Stimulated activated CD4-positive, alpha-beta T cell treated with anti-CD3 and anti-CD28 coated beads, Interleukin-2, amount 100 ng/mL, for 24 hours (primary cell): ENCODE measurements at places on chromosomes 4 and X.

GRCh38 chrX:20884565-20884964, 489.7 kb upstream of the CNKSR2 start:
- DNase-seq: no peak

DNA sequence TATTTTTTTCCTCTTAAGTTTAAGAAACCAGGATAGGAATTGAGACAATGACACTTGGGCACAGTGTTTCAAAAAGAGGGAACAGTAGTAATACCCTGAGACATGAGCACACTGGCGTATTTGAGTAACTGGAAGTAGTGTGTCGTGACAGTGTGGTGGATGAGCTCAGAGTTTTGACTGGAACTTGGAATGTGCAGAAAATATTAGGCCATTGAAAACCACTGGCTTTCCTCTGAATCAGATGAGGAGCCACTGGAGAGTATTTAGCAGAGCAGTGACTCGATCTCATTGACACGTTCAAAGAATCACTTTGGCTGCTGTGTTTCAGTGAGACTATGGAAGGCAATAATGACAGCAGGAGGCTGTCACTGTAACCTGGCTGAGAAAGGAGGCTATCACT, 1531.2 kb downstream of the STIM2 start:
- DNase-seq: no peak

DNA sequence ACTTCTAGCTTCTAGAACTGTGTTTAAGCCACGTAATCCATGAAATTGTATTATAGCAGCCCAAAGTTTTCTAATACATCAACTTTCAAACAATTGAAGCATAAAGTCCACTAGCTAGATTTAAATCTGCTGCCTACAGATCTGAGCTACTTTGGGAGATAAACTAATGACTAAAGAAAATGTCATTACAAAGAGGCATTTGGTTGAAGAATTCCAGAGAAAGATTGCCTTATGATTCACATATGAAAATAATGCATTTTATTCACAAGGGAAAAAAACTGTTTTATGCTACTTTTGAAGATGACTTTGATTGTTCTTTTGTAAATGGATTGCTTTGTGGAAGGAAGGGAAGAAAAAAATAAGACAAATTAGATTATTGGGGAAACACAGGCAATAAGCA, 124.1 kb upstream of the SLIT2 start:
- no peak for DNase-seq

GRCh38 chr4:137417676-137418075, 114.6 kb downstream of the PCDH18 start:
- no peak for DNase-seq
